ENCODE measurements at places on chromosomes 1 and 21. TPM values are rescaled to one million over a fixed set of nuclear protein-coding genes. Genes with fewer than 3 reads are reported as not detected.

DNA sequence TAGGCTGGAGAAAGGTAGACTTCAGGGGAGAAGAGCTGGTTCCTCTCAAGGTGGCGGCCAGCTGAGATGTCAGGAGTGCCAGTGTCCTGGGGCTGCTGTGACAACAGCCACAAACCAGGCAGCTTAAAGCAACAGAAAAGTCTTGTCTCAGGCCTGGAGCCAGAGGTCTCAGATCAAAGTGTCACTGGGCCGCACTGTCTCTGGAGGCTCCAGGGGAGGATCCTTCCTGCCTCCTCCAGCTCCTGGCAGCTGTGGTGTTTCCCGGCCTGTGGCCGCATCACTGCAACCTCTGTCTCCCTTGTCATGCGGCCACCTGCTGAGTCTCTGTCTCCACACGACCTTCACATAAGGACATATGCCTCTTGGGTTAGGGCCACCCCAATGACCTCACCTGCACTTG is 24.4 kb upstream of the TSPEAR start:
- no peak for DNase-seq

DNA sequence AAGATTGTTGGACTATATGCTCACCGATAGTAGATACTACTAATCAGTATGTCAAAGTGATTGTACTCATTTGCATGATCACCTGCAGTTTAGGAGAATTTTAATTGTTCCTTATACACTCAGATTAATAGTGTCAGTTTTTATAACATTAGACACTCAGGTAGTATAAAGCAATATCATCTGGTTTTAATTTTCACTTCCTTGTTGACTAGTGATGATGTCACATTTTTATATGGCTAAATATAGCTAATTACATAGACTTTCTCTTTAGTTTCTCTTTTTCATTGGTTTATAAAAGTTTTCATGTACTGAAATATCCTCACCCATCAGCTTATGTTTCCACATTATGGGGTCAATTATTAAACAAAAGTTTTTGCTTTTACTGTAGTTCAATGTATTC is 1332.4 kb upstream of the ADGRL2 start:
- DNase-seq = no peak

DNA sequence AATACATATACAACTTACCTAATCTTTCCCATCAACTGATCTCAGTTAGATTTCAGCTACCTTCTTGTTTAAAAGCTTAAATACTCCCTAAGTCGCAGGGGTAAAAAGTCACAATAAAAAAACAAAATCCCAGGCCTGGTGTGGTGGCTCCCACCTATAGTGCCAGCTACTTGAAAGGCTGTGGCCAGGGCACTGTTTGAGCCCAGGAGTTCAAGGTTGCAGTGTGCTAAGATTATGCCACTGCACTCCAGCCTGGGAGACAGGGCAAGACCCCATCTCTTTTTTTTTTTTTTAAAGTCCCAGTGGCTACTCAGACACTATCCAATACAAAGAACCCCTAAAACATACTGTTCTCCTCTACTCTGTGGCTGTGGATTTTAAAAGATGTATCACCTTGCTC is 228.3 kb downstream of the DENND1B start:
- DNase-seq = no peak

DNA sequence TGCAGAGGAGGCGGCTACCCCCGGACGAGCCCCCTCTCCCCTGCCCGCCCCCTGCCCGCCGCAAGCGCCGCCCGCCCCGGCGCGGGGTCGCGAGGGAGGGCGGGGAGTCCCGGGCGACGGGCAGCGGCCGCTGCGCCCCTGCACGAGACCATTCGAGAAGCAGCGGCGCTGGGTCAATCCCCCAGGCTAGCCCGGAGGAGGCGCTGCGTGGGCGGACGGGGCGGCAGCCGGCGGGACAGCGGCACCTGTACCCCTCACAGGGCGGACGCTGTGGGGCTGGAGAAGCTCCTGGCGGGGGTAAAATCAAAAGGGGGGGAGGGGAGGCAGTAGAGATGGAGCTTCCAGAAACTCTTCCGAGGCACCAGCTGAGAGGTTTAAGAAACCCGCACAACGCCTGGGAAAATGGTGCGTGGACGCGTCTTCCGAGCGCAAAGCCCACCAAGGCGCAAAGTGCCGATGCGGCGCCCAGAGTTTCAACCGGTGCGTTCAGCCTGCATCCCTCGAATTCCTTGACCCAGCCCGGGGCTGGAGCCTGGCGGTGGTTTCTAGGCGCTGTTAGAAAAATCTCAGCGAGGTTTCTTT is at the start of gene PLPPR5:
Gene PLPPR5 (minus strand): TSS at position 1 of the 582 bp plus-strand sequence. CDS start 190 bp downstream, outside the sequence.
- no peak for DNase-seq

DNA sequence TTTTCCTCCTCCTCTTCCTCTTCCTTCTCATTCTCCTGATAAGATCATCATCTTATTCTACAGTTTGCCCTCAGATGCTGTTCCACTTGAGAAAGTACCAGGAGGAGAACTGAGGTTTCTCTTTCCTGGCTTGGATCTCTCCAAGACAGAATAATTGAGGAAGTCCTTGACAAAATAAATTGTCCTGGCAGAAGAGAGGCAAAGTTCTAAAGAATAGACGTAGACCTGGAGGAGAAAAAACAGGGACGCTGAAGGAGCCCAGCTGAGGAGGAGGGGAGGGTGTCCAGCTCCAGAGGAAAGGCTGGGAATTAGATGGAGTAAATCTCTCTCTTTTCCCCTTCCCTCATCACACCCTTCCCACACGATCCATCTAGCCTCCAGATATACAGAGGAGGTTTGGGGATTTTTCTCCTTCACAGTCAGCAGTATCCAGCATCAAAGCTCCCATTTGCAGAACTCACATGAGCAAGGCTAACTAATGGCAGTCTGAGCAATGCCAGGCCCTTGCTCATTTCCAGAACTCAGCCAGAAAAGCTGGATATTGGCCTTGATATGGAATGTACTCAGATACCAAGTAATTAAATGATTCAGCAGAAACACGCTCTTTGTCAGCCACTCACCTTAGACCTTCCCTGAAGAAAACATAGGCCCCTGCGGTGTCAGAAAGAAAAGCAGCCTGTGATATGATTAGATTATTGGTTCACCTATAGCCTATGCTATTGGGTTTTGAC is 5.1 kb upstream of the GNG12 start:
- no peak for DNase-seq

DNA sequence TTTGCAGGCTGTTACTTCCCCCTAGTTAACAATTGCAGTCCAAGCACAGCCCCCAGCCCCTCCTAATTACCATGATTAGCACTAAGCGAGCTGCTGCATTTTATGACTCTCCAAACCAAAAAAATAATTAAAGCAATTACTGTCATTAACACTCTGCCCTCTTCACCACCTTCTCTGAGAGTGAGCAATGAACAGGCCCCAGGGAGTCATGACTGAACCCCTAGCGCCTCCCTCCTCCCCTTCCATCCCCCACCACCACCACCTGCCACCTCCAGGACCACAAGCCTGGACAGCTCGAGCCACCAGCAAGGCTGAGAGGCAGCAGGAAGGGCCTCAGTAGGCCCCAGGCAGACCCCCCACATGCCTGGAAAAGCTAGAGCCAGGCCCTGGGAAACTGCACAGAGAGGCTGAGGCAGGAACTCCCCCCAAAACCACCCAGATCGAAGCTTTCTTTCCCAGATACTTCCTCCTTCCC is 35.5 kb upstream of the ZC3H12A start:
- DNase-seq = no peak

The AKR7A3 gene
- total RNA-seq = 0.17 TPM

- DNase-seq = no peak
Observed at GRCh38 chr1:114062477-114063099, 83.3 kb downstream of the OLFML3 start.

- peak; percentile 33 for DNase-seq
Observed at GRCh38 chr1:31111290-31111951, 45.9 kb upstream of the PUM1 start.

GRCh38 chr21:20730441-20730840 is 267.8 kb upstream of the NCAM2 start:
- no peak for DNase-seq

DNA sequence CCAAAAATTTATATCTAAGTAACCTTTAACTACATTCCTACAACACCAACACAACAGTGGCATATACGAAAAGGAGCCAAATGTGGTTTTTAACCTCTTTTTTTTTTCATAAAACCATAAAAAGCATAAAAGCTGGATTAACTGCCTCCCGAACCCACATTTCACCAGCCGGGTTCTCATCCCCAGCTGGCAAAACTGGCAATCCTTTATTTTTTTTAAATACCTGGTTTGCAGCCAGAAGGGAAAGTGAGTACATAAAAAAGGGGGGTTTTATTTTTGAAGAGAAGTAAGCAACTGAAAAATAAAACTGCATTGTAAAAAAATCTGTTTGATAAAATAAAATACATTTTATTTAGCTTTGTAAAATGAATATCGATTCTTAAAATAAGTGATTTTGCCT is 295.4 kb downstream of the AKT3 start:
- no peak for DNase-seq

The KIF17 gene
- 0.25 TPM for total RNA-seq

GRCh38 chr21:17598437-17598836 is 14.3 kb downstream of the BTG3 start:
- DNase-seq = no peak

- DNase-seq = no peak
Observed at GRCh38 chr1:6944434-6944833, 159.2 kb downstream of the CAMTA1 start.

DNA sequence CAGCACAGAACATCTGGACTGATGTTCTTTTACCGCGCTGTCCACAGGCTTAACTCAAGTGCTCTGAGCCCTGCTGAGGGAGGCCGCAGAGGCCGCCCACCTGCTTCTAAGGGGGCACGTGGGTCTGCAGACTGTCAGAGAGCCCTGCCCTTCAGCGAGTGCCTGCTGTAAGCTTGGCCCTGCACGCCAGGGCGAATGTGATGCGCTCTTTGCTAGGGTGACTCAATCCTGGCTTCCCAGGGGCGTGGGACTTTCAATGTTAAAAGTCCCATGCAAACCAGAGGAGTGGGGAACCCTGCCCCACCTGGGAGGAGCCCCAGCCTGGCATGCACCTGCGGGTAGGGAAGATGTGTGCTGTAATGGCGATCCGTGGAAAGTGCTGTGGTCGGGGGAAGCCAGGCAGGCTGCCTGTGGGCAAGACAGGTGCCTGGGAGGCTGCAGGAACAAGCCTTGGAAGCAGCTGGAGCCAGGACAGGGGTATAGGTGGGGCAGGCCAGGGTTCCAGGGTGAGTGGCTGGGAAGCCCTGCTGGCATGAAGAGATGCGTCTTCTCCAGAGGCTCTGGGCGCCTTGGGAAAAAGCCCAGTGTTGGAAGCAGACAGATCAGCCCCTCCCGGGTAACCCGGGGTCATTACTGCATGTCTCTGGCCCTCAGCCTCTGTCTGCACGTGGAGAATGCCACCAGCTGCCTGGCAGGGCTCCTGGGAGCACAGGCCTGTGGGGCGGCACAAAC is 594 bp upstream of the PANK4 start:
- no peak for DNase-seq

The BARHL2 gene
- total RNA-seq = not detected

DNA sequence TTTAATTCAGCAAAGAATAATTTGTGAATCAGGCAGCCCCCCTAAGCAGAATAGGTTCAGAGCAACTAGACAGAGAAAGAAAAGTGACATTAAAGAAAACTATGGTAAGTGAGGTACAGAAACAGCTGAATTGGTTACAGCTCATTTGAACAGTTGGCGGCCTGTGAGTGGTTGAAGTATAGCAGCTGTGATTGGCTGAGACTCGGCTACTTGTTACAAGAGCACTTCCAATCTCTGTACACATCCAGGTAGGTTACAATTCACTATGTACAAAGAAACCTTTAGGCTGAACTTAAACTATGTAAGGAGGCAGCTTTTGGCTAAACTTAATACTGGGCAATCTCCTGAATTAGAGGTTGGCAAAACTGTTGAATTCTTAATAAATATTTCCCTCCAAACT is 171.1 kb upstream of the LHX8 start:
- no peak for DNase-seq

Data from NCI-H460 (cell line).